ENCODE measurements at places on chromosomes 3 and 15.

DNA sequence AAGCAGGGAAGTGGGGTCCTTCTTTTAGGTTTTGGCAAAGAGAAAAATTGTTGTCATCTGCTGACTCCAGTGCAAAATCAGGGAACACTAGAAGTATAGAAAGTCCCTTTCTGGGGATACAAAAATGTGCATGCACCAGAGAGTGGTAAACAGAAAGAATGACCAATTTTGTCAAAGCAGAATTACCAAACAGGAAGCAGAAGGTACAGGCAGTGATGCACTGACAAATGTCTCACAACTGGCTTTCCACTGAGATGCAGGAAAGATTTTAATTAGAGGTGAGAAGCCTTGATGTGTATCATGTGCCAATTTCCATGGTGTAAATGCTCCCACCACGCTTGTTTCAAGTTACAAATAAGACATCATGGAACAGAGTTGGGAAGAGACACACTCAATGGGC, 66.0 kb downstream of the TRIM69 start:
- no peaks in the 10 kb centered on the region for H3K4me1 ChIP-seq
- no peak for DNase-seq
- no peaks in the 10 kb centered on the region for H3K27me3 ChIP-seq
- H3K36me3 ChIP-seq = no peaks in the 10 kb centered on the region
- H3K27ac ChIP-seq = no peak overlapping the region
- no peak overlapping the region for H3K4me3 ChIP-seq

DNA sequence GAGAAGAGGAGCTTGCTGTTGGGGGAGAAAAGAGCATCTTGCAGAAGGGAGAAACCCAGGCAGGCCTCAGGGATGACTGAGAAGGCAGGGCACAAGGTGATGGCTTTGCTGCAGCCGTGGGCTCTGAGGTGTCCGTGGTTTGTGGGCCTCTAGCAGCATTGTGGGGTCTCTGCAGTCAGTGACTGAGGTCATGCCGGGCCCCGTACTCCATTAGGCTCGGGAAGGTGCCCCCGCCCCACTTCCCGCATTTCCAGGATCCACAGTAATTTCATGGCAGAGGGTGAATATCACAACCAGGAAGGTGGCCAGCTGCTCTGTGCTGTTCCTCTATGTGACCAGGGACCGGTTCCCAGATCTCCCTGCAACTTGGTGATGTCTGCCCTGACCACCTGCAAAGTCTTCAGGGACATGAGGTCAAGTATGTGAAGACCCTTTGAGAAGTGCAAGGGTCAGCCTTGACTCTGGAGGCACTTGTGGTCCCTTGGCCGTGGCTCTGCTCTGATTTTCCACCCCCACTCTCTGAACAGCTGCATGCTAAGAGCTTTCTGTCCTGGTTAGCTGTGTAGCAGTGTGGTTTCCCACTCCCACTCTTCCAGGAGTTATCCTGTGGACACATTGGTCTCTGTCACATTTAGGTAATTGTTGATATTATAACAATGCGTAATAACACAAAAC, 3.6 kb downstream of the KLF13 start:
- no peaks in the 10 kb centered on the region for H3K27me3 ChIP-seq
- H3K4me3 ChIP-seq = no peak overlapping the region
- DNase-seq = no peak

GRCh38 chr3:52487788-52488691, 7.1 kb upstream of the STAB1 start:
- no peak overlapping the region for H3K4me3 ChIP-seq
- DNase-seq = no peak
- no peak overlapping the region for H3K27ac ChIP-seq
- peaks cover 53% of the 10 kb centered on the region for H3K36me3 ChIP-seq

DNA sequence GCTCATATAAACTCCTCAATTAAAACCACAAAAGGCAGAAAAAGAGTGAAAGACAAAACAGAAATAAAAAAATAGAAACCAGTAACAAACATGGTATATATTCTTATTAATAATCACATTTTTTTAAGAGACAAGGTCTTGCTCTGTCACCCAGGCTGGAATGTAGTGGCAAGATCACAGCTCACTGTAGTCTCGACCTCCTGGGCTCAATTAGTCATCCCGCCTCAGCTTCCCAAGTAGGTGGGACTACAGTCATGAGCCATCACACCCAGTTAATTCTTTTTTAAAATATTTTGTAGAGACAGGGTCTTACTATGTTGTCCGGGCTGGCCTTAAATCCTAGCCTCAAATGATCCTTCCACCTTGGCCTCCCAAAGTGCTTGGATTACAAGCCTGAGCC, 37.1 kb downstream of the FAM240A start:
- no peak overlapping the region for H3K4me3 ChIP-seq
- no peak overlapping the region for H3K27ac ChIP-seq
- no peak for DNase-seq
- no peaks in the 10 kb centered on the region for H3K27me3 ChIP-seq
- H3K36me3 ChIP-seq = no peaks in the 10 kb centered on the region

GRCh38 chr3:53823956-53824657, 22.1 kb downstream of the CHDH start:
- DNase-seq = no peak
- no peak overlapping the region for H3K27ac ChIP-seq
- H3K4me3 ChIP-seq = no peak overlapping the region
- no peaks in the 10 kb centered on the region for H3K36me3 ChIP-seq
- peaks cover 6% of the 10 kb centered on the region for H3K4me1 ChIP-seq
- H3K27me3 ChIP-seq = no peaks in the 10 kb centered on the region

DNA sequence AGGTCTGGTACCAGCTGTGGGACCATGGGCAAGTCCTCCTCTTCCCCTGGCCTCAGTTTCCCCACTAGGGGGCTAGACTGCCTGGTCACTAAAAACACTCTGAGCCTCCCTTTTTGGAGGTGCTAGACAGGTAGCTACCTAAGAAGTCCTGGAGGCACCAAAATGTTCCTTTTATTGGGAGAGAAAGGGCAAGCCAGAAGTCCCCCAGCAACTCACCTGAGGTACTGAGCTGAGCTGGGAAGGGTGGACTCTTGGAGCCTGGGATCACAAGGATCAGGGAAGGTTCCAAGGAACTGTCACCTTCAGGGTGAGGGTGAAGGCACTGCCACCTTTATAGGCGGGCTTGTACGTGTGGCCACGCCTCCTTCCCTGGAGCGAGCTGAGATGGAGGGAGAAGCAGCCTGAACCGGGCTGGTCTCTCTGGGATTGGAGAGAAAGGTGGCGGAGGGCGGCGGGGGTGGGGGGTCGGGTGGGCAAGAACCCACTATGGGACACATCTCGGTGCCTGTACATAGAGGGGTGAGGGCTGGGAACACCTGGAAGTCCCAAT, at the start of gene CYP1A1:
Gene CYP1A1, minus strand, starts transcription at position 304 of the 550 bp plus-strand sequence. CDS start 2,431 bp downstream, outside the sequence.
- DNase-seq = peak; percentile 49
- no peaks in the 10 kb centered on the region for H3K27me3 ChIP-seq
- H3K27ac ChIP-seq = no peak within 1 kb of the TSS

DNA sequence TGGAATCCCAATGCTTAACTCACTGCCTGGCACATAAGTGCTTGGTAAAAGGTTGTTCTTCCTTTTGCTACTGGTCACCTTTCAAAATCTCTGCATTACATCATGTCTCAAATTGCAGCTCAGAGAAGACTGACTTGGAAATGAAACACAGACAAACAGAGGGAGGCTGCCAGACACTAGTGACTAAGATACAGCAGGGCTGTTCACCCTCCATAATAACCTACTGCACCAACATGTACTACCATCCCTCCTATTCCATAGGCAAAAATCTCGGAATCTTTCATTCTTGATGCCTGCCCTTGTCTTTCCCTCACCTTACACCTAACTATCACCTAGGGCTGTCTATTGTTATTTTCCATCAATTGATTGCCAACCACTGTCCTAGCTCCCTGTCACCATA, 502.3 kb upstream of the ADAMTS9 start:
- no peak overlapping the region for H3K4me3 ChIP-seq
- no peak overlapping the region for H3K27ac ChIP-seq
- no peaks in the 10 kb centered on the region for H3K27me3 ChIP-seq
- DNase-seq = no peak

Data from pancreas (tissue), 10 donors.